ENCODE measurements at places on chromosomes 1 and 21. TPM values are rescaled to one million over a fixed set of nuclear protein-coding genes. Genes with fewer than 3 reads are reported as not detected.

DNA sequence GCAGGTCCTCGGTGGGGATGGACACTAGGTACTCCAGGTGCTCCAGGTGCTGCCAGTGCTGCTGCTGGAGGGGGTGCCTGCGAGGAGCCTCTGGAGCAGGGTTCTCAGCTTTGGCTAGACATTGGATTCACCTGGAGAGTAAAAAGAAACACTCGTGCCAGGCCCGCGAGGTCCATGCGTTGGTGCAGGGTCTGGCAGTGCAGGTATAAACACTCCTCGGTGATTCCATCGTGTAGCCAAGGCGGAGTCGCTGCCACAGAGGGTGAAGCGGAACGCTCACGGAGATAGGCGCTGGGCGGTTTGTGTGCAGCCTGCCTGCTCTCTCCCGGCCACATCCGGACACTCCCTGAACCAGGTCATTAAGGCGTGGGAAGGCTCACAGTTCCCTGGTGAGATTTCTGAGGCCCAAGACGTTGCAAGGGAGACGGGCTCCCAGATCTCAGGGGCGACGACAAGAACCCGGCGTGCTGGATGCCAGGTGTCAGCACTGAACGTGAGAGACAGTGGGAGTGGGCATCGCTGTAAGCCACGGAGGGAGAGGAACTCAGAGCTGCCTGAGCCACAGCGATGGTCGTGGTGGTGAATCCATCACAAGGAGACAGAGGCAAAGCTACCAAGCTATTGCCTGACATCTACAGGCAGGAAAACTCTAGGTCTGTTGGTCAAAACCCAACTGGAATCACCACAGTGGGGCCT lies 17.2 kb upstream of the SUMO3 start:
- no peak for DNase-seq

DNA sequence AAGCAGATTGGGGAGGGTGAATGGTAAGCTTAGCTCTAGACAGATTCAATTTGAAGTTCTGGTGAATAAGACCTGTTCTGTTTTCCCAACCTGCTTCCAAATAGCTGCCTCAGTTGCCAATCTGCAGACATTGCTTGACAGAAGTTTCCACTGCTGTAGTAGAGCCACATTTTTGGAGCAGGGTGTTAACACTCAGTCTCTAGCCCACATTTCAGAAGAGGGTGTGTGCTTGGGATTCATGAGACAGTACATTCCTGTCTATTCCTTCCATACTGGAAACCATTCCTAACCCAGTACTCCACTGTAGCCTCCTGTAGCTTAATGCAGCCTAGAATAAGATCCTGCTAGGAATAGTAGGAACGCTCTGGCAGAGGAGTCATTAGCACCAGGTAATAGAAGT lies 450.5 kb downstream of the NUF2 start:
- DNase-seq: no peak

The FAM72B gene
- 0.81 TPM for polyA plus RNA-seq

GRCh38 chr1:209863766-209864485 lies 36.2 kb downstream of the UTP25 start:
- peak; percentile 41 for DNase-seq

GRCh38 chr1:31425301-31426081 lies 12.5 kb downstream of the SERINC2 start:
- DNase-seq: no peak

GRCh38 chr1:204615881-204616280 lies 69.7 kb downstream of the LRRN2 start:
- DNase-seq: no peak

The RNU1-4 gene
- not detected for polyA plus RNA-seq

DNA sequence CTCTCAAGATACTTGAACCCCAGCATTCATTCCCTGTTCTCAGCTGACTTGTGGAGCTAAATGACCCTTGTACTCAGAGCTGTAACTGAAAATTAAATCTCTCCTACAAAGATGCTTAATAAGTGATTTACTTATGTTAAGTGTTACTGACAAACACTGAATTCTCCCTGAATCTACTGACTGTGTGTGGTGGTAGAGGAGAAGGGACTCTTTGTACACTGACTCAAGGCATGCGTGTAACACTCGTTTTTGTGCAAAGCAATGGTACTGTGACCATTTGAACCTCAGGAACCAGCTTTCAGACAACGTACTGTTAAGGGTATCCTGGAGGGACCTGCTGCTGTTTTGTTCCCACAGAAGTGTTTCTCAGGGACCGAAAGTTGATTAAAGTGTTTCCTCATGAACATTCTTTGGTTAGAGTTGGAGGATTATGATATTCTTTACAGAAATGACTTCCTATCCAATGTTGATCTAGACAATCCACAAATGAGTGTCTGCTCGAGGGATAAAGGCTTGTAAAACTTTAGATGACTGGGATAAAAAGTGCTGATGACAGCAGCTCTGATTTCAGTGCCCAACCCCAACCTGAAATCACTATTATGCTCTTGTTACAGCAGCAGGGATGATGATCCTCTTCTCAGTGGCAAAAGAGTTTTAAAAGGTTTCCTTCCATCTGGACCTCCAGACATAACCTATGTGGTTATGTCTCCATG lies 12.8 kb downstream of the RGL1 start:
- DNase-seq: no peak

DNA sequence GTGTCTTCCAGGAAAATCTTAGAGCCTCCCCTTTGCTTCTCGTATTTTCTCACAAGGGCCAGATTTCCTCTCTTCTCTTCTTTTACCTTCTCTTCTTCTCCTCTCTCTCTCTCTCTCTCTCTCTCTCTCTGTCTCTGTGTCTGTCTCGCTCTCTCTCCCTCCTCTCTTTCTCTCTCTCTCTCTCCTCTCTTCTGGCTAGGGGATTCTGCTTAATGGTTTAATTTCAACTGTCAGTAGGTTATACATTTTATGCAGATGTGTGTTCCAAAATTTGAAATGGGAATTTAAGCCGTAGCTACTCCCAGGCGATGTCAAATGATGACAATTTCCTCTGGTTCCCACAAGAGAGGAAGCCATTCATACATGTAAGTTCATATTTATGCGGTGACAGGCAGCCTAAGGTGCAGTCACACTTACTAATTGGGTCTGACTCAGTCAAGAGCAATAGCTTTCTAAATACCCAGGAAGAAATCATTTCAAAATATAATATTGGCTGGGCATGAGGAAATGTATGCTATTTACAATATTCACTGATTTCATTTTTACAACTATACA lies 1.4 kb downstream of the DSCAM start:
- no peak for DNase-seq

The KRTAP11-1 gene
- not detected for polyA plus RNA-seq

The C1orf115 gene
- 18.9 TPM for polyA plus RNA-seq

The GJB3 gene
- polyA plus RNA-seq: 2.5 TPM

The LCE1A gene
- not detected for polyA plus RNA-seq

Data from lung (tissue), 17 donors.